Activated CD4-positive, alpha-beta memory T cell treated with anti-CD3 and anti-CD28 coated beads, Interleukin-2, amount 10 ng/mL, durations not matched to agents 7 days and 5 days (primary cell): ENCODE measurements at places on chromosomes 11 and 22. TPM values are rescaled to one million over a fixed set of nuclear protein-coding genes. Genes with fewer than 3 reads are reported as not detected.

Gene SULT4A1
- total RNA-seq, result not detected

Gene CHCHD10
- total RNA-seq, result 63.2 TPM

Gene CYTH4
- total RNA-seq, result 114 TPM

GRCh38 chr11:62245271-62245753, 3.3 kb downstream of the SCGB1D2 start:
- no peak overlapping the region for H3K27ac ChIP-seq
- H3K36me3 ChIP-seq, result no peaks in the 10 kb centered on the region
- no peak overlapping the region for H3K4me3 ChIP-seq

- no peak overlapping the region for H3K27ac ChIP-seq
- H3K4me3 ChIP-seq, result no peak overlapping the region
- H3K4me1 ChIP-seq, result no peaks in the 10 kb centered on the region
- H3K27me3 ChIP-seq, result no peaks in the 10 kb centered on the region
- no peaks in the 10 kb centered on the region for H3K36me3 ChIP-seq
- DNase-seq, result no peak
Observed at GRCh38 chr22:49567899-49568750, 259.5 kb downstream of the BRD1 start.

GRCh38 chr11:11425806-11426205, 72.8 kb upstream of the CSNK2A3 start:
- no peaks in the 10 kb centered on the region for H3K36me3 ChIP-seq
- no peak for DNase-seq
- peaks cover 2% of the 10 kb centered on the region for H3K27me3 ChIP-seq
- no peaks in the 10 kb centered on the region for H3K4me1 ChIP-seq
- no peak overlapping the region for H3K27ac ChIP-seq

GRCh38 chr11:13667245-13667644, 1.2 kb upstream of the FAR1 start:
- peaks cover 7% of the 10 kb centered on the region for H3K27me3 ChIP-seq
- H3K36me3 ChIP-seq, result peaks cover 21% of the 10 kb centered on the region
- peak overlapping the region; percentile 36 for H3K27ac ChIP-seq

GRCh38 chr22:20402960-20403778, 9.2 kb downstream of the ZNF74 start:
- H3K27ac ChIP-seq, result peak overlapping the region; percentile 55
- peaks cover 3% of the 10 kb centered on the region for H3K36me3 ChIP-seq
- peaks cover 9% of the 10 kb centered on the region for H3K4me1 ChIP-seq
- DNase-seq, result no peak
- no peak overlapping the region for H3K4me3 ChIP-seq
- no peaks in the 10 kb centered on the region for H3K27me3 ChIP-seq

GRCh38 chr22:42412744-42413333, 19.4 kb downstream of the NFAM1 start:
- no peaks in the 10 kb centered on the region for H3K27me3 ChIP-seq
- H3K27ac ChIP-seq, result no peak overlapping the region
- H3K4me3 ChIP-seq, result no peak overlapping the region
- no peaks in the 10 kb centered on the region for H3K4me1 ChIP-seq
- DNase-seq, result no peak

DNA sequence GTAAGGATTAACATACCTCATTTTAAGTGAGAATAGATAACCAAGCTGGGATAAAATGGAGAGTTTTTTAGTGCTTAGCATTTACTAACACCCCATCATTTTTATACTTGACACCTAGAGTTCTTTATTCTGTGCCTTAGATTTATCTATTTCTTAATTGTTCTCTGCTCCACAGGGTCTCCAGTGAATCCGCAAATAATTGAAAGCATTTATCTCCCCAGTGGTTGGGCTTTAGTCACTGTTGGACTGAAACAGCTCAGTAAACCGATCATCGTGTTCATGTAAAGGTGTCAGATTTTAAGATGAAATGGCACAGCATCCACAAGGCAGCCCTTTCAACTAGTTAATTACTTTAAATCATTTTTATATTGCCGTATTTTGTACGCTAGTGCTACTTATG, 17.8 kb upstream of the GRIA4 start:
- no peak for DNase-seq
- no peaks in the 10 kb centered on the region for H3K27me3 ChIP-seq
- no peaks in the 10 kb centered on the region for H3K4me1 ChIP-seq

GRCh38 chr11:9704037-9704436, 40.2 kb downstream of the SWAP70 start:
- no peak for DNase-seq
- H3K36me3 ChIP-seq, result no peaks in the 10 kb centered on the region
- peaks cover 13% of the 10 kb centered on the region for H3K4me1 ChIP-seq
- no peaks in the 10 kb centered on the region for H3K27me3 ChIP-seq
- H3K27ac ChIP-seq, result no peak overlapping the region

GRCh38 chr11:9090488-9091043, 833 bp downstream of the SCUBE2 start:
- no peak for DNase-seq
- peaks cover 8% of the 10 kb centered on the region for H3K4me1 ChIP-seq
- H3K27ac ChIP-seq, result no peak overlapping the region
- H3K36me3 ChIP-seq, result no peaks in the 10 kb centered on the region

DNA sequence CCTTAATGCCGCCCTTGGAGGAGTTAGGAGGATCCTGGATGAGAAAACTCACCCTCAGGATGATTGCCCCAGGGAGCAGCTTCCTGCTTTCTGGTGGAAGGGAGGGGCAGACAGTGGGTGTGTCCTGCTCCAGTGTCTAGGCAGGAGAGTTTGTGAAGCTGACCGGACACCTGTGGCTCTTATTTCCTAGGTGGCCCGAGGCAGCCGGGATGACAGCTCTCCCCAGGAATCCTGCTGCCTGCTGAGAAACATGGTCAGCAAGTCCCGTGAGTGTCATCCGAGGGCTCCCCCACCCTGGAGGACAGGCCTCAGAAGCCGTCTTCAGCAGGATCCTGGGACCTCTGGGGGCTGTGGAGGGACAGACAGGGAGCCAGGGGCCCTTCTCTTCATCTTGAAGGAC, 50.4 kb downstream of the ST3GAL4 start:
- H3K4me3 ChIP-seq, result no peak overlapping the region
- no peak overlapping the region for H3K27ac ChIP-seq
- no peak for DNase-seq
- H3K4me1 ChIP-seq, result no peaks in the 10 kb centered on the region
- no peaks in the 10 kb centered on the region for H3K27me3 ChIP-seq

DNA sequence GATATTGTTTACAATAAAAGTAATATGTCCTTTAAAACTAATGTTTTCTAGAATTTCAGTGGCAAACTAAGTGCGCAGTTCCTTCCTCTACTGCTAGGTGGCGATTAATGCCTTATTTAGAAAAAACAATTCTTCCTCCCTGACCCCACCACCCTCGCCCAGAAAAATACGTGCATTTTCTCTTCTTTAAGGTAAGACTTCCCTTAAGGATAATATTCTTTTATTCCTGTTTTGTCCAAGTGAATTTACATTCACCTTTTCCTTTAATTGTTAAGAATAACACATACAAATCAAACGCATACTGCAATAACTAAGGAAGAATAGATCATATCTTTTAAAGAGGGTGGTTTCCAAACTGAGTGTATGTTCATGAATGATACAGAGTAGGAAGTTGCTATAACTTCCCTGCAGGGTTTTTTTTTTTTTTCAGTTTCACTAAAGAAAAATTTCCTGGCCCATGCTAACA, 17.0 kb upstream of the PSMA1 start:
- peak overlapping the region; percentile 58 for H3K4me3 ChIP-seq
- H3K4me1 ChIP-seq, result peaks cover 22% of the 10 kb centered on the region
- DNase-seq, result peak; percentile 48
- peak overlapping the region; percentile 47 for H3K27ac ChIP-seq
- H3K27me3 ChIP-seq, result no peaks in the 10 kb centered on the region
- H3K36me3 ChIP-seq, result peaks cover 5% of the 10 kb centered on the region

- H3K36me3 ChIP-seq, result peaks cover 12% of the 10 kb centered on the region
- H3K4me3 ChIP-seq, result no peak overlapping the region
Observed at GRCh38 chr22:45677063-45677462, 5.4 kb downstream of the ATXN10 start.

DNA sequence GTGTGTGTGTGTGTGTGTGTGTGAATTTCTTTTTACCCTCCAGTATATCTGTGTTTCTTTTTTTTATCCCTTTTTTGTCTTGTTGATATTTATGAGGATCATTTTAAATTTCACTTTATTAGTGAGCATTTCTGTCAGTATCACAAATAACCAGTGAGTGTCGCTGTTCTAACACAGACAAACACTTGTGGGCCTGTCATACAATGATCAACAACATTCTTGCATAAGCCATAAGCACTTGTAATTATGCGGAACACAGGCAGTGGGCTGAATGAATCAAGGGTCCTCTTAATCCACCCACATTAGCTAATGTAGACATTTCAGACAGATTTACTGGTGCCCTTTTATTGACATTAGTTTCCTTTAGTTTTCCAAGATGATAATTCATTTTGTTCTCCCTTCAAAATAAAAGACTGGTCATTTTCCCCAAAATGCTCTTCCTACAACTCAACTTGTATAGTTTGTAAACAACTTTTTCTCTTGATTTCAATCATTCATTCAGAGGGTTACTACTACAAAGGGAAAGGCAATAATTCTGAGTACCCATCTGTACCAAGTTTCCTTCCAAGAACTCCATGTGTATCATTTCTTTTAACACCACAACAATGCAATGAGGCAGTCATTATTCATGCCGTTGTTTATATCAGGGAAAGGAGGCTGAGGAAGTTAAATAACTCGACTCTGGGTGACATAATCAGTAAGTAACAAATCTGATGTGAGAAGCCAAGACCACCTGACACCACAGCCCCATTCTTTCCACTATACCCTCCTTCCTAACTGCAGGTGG, 34.5 kb upstream of the ANO3 start:
- H3K27me3 ChIP-seq, result no peaks in the 10 kb centered on the region
- no peaks in the 10 kb centered on the region for H3K4me1 ChIP-seq
- no peaks in the 10 kb centered on the region for H3K36me3 ChIP-seq
- H3K4me3 ChIP-seq, result no peak overlapping the region
- DNase-seq, result no peak
- H3K27ac ChIP-seq, result no peak overlapping the region

DNA sequence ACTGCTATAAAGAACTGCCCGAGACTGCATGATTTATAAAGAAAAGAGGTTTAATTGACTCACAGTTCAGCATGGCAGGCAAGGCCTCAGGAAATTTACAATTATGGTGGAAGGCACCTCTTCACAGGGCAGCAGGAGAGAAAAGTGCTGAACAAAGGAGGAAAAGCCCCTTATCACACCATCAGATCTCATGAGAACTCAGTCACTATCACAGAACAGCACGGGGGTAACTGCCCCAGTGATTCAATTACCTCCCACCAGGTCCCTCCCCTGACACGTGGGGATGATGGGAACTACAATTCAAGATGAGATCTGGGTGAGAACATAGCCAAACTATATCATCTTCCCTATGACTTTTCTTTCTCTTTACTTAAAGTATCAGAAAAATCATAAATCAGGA, 104.0 kb upstream of the SYN3 start:
- no peak overlapping the region for H3K4me3 ChIP-seq
- no peaks in the 10 kb centered on the region for H3K36me3 ChIP-seq
- no peak for DNase-seq

GRCh38 chr11:92981508-92982043, 12.1 kb downstream of the MTNR1B start:
- H3K27ac ChIP-seq, result no peak overlapping the region
- no peaks in the 10 kb centered on the region for H3K36me3 ChIP-seq
- no peaks in the 10 kb centered on the region for H3K4me1 ChIP-seq
- no peak for DNase-seq

GRCh38 chr11:67490727-67491065, 7.9 kb downstream of the AIP start:
- peaks cover 37% of the 10 kb centered on the region for H3K4me1 ChIP-seq
- no peaks in the 10 kb centered on the region for H3K27me3 ChIP-seq
- peaks cover 57% of the 10 kb centered on the region for H3K36me3 ChIP-seq
- no peak overlapping the region for H3K27ac ChIP-seq
- no peak for DNase-seq

DNA sequence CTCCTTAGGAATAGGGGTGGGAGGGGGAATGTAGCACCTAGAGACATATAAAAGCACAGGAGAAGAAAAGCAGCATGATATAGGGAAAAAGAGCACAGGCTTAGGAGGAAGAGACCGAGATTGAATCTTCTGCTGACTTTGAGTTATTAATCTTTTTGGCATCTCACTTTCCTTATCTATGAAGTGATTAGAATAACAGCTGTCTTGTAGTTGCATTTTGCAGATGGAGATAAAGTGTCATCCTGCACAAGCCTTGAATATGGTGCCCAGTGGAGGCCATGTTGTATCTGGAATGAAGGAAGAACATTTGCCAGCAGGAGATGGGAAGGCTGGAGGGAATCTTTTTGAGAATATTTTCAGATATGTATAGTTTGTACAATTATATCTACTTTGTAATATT, 594.7 kb downstream of the NELL1 start:
- H3K36me3 ChIP-seq, result no peaks in the 10 kb centered on the region
- no peaks in the 10 kb centered on the region for H3K4me1 ChIP-seq
- no peak overlapping the region for H3K4me3 ChIP-seq
- no peak overlapping the region for H3K27ac ChIP-seq

- H3K4me3 ChIP-seq, result no peak overlapping the region
- peaks cover 9% of the 10 kb centered on the region for H3K4me1 ChIP-seq
- no peaks in the 10 kb centered on the region for H3K36me3 ChIP-seq
Observed at GRCh38 chr22:24772493-24773220, 1.9 kb downstream of the PIWIL3 start.

- H3K27me3 ChIP-seq, result no peaks in the 10 kb centered on the region
- H3K36me3 ChIP-seq, result no peaks in the 10 kb centered on the region
- no peak overlapping the region for H3K27ac ChIP-seq
- no peak for DNase-seq
Observed at GRCh38 chr22:34344702-34345101, 424.4 kb upstream of the LARGE1 start.

GRCh38 chr22:25008666-25009065, 56.1 kb downstream of the KIAA1671 start:
- no peak overlapping the region for H3K27ac ChIP-seq
- H3K4me3 ChIP-seq, result no peak overlapping the region
- peaks cover 14% of the 10 kb centered on the region for H3K36me3 ChIP-seq
- H3K27me3 ChIP-seq, result peaks cover 5% of the 10 kb centered on the region
- no peak for DNase-seq

- H3K27ac ChIP-seq, result no peak overlapping the region
- no peaks in the 10 kb centered on the region for H3K27me3 ChIP-seq
- H3K4me3 ChIP-seq, result no peak overlapping the region
- no peak for DNase-seq
Observed at GRCh38 chr11:102001657-102002338, 45.4 kb upstream of the CFAP300 start.

DNA sequence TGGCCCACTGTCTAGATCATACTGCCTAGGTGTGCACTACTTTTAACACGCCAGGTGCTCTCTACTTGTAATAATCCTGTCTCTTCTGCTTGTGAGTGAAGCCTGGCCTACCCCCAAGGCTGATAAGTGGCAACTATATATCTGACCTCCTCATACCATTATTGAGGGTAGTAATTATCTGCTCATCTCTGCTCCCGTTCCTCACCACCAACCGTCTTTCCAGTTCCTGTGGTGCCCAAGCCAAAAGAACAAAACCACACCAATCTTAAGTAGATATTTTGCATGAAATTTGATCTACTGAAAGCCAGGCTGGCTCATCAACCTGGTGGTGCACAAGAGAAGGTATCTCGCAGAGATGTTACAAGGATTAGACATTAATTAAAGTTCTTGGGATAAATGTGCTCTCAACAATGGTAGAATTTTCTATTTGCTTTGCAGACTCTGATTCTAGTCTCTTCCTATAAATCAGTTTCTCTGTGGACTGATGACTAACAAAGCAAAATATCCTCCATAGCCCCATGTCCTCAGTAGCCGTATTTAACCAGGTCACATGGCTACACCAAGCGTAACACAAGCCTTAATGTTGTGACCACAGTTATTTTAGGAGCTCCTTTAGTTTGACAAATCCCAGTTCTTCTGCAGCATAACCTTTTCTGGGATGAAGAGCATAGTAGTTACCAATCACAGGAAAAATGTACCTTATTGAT, 267.2 kb downstream of the NTM start:
- H3K4me3 ChIP-seq, result no peak overlapping the region
- DNase-seq, result no peak

GRCh38 chr11:121965330-121965729, 150.7 kb downstream of the BLID start:
- no peaks in the 10 kb centered on the region for H3K27me3 ChIP-seq
- H3K4me3 ChIP-seq, result no peak overlapping the region
- no peaks in the 10 kb centered on the region for H3K4me1 ChIP-seq
- no peaks in the 10 kb centered on the region for H3K36me3 ChIP-seq
